Naive thymus-derived CD8-positive, alpha-beta T cell (primary cell): ENCODE measurements at places on chromosomes 6 and 20. TPM values are rescaled to one million over a fixed set of nuclear protein-coding genes. Genes with fewer than 3 reads are reported as not detected.

DNA sequence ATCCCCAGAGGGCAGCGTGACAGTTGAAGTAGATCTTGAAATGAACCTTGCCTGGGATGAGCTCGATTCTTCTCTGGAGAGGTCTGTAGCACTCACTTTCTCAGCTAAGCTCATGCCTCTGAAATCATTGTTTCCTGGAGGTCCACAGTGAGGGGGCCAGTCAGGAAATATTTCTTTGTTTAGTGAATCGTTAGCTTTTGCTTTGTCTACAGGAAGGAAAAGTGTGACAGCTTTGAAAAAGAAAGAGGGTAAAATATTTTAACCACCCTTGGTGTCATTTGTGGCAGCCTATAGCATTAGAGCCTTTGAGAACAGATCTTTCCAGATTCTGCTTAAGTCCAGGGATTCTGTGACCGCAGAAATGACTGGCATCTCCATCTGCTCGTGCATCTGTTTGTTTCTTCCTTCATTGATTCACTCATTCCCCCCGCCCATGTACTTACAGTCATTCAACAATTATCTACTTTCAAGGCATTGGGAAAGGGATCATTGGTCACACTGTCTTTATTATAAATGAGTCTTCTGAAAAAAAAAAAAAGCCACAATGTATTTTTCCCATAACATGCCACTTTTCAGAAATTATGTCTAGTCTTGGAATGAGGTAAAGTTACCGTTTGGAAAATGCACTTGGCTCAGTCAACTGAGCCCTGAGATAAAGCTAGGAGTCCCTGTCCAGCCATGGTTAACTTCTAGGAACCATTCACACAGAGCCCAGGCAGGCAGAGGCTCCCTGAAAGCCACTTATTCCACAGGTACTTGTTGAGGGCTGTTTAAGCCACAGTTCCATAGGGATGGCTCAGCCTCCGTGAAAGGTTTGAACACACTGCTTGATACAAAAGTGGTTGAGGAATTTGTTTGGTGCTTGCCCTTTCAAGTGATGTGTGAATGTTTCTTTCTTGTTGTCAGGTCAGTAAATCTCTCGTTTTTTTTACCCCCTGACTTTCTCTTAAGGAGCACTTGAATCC lies 86.0 kb downstream of the TIAM2 start:
- H3K27me3 ChIP-seq = no peaks in the 10 kb centered on the region
- DNase-seq = no peak
- H3K27ac ChIP-seq = no peak overlapping the region
- H3K4me1 ChIP-seq = peaks cover 2% of the 10 kb centered on the region
- no peak overlapping the region for H3K4me3 ChIP-seq

DNA sequence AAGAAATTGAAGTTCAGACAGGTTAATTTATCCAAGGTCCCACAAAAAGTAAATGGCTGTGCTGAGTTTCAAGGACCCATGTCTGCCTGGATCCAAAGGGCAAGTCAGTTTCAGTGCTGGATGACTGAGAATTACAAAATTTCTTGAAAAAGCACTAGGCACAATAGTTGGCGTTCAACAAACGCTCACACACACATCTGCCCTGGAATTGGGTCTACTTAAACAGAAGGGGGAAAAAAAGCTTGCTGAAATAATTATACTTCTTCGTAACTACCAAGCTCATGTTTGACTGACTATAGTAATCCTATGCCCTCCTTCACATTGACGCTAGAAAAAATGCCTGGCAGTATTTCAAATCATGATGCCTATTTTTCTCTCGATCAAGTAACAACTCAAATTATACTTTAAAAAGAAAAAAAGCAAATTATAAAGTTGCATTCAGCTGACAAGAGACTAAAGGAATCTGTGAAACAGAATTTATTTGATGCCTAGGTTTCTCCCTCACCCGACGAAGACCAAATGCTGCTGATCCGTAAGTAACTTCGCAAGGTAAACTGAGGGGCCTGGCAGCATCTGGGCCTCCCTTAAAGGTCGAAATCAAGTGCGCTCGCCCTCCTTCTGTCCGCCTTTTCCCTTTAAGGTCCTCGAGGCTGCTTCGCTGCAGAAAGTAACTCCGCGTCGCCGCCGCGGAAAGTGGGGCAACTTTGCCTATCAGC lies 650 bp upstream of the CD2AP start:
- peak overlapping the region; percentile 95 for H3K27ac ChIP-seq
- no peaks in the 10 kb centered on the region for H3K36me3 ChIP-seq
- peak overlapping the region; percentile 100 for H3K4me3 ChIP-seq
- no peak for DNase-seq

DNA sequence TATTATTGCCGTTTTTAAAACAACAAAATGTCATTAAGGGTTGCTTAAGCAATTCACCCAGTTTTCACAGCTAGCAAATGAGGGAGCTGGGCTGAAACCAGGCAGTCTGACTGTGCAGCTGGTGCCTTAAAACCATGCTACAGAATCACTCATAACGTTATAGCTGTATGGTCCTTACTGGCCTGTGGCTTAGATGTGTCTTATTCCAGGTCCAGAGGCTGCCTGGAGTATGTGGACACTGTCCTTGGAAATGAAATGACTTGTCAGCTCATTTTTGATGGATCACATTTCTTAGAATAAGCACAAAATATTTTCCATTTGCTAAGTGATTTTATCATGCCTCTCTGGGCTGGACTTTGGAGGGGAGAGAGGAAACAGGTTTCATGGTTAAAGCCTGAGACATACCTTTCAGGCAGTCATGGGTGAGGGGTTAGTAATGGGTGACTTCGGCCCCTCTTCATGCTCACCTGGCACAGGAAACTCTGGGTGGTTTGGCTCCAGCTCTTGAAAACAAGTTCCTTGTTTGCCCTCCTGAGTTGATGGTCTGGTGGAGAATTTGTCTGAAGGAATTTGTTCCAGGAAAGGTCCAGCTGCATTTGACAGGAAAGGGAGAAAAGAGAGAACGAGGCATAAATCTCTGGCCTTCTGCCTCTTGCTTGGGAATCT lies 823.2 kb downstream of the DHX35 start:
- no peaks in the 10 kb centered on the region for H3K4me1 ChIP-seq
- DNase-seq = no peak
- H3K4me3 ChIP-seq = no peak overlapping the region
- H3K27me3 ChIP-seq = no peaks in the 10 kb centered on the region
- H3K27ac ChIP-seq = no peak overlapping the region

- no peak for DNase-seq
- peaks cover 14% of the 10 kb centered on the region for H3K27me3 ChIP-seq
- H3K4me1 ChIP-seq = peaks cover 13% of the 10 kb centered on the region
- no peak overlapping the region for H3K27ac ChIP-seq
- H3K36me3 ChIP-seq = no peaks in the 10 kb centered on the region
These were observed 2.9 kb downstream of the CPNE5 start for GRCh38 chr6:36836111-36837021.

CD40 gene
- polyA plus RNA-seq = 2.0 TPM
